ENCODE measurements at places on chromosomes 2 and 18. TPM values are rescaled to one million over a fixed set of nuclear protein-coding genes. Genes with fewer than 3 reads are reported as not detected.

DNA sequence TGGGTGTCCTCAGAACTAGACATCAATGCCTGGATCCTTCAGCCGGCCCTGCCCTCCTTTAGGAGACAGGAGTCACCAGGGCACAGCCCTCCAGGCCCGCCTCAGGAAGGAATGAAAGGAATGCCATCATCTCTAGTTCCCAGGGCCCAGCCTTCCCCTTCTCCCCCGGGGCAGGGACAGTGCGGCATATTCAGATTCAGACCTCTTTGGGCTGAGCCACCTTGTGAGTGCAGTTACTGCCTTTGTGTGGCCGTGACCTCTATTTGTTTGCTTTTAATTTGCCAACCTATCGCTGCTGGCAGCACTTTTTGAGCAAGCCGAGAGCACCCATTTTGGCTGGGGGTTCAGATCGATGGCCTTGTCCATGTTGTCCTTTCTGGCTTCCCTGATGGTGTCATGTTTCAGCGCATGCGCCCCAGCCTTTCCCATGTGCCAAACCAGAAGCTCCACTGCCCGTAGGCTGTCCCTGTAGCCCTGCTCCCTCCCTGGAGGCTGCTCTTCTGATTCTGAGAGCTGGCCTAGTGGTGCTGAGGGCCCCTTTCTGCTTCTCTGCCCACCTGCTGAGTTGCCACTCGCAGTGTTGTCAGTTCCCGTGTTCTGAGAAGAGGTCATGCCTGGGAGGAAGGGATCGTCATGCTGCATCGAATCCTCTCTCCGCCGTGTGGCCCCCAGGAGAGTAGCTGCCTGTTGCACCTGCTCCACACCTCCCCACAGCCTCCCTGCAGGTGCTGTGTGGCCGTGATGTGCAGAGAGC is 10.9 kb downstream of the ANKRD23 start:
- no peak for DNase-seq

DNA sequence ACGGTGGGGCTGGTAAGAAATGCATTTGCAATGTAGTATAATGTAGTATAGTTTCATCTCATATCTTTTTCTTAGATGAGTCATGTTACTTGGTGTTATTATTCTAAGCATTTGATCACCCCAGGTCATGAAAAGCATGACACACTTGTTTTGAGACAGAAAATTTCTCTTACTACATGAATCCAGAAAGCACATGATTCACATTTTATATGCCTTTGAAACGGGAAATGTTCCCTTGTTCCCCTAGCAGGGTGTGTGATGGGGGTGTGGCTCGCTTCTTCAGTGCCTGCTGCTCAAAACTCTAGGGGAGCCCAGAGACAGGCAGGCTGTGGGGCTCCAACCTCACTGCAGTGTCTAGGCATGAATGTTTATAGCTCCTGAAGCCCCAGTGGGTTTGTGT is 116.0 kb upstream of the RAB27B start:
- DNase-seq = peak; percentile 20

- no peak for DNase-seq
These were observed 37.0 kb downstream of the INO80C start for GRCh38 chr18:35460736-35461161.

DNA sequence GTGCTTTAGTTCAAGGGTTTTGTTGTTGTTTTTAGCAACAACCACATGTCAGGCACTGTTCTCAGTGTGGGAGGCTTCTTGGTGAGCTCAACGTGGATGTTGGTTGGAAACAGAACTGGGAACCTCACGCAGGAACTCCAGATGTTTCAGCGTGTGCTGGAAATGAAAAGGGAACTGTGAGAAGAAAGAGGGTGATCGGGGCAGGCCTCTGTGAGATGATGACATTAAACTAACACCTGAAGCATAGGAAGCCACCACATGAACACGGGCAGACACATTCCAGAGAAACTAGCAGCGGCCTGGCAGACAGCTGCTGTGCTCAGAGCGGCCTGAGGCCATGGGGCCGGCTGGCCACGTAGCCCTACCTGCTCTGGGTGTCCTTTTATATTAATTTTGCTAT is 66.4 kb downstream of the COA5 start:
- no peak for DNase-seq

UGT1A10 gene
- not detected for total RNA-seq

TCF23 gene
- not detected for total RNA-seq

DNA sequence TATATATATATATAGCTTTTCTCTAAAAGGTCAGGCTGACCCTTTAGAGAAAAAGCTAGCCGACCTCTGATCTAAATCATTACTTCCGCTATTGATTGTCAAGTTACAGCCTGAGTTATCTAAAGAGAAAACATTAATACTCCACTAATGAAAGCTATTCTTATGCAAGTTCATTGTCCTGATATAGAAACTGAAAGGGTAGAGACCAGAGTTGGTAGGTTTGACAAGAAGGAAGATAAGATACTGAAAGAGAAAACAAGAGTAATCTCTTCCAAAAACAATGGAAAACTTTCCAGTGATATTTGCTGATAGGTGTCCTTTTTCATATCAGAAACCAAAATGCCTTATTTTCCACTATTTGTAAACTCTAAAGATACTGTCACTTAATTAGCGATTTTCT is 62.8 kb upstream of the SLC39A10 start:
- DNase-seq = no peak

DNA sequence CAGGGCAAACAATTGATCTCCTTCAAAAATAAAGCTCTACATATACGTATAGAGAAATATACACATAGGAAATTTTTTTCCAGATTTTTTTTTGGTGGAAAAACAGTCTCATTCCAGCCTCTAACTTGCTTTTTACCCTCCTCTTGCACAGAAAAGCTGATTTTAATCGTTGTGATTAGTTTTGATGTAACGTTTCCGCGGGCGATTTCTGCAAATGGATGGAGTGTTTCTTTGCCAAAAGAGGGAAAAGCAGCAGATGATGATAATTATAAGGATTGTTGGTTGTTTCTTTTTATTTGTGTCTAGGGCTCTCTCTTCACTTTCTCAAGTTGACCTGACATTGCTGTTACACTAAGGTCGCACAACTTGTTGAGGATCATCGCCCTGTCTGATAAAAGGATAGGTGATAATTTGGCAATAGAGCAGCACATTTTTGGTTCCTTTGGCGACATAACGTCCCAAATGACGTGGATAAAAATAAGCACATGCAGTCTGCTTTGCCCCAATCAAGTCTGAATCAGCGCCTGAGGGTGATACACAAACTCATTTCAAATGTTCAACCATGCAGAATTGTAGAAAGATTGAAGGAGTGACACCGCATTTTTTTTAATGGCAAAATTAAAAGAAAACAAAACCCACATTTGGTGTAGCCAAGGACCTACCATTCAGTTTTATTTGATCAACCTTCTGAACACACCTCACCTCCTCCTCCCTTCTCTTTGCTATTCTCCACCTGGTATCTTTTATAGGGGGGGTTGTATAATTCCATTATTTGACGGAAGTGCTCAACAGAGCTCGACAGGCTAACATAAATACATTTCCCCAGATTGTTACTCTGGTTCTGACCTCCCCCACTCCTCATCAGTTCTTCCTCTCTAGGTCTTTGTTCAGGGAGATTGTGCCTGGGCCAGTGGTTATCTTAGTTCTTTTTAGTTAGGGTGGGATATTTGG is 109.6 kb upstream of the KCTD1 start:
- DNase-seq = no peak

GRCh38 chr2:142875652-142876051 is 1.8 kb upstream of the KYNU start:
- DNase-seq = no peak

ANKRD29 gene
- 0.46 TPM for total RNA-seq
